ENCODE measurements at places on chromosomes 1 and 21.

DNA sequence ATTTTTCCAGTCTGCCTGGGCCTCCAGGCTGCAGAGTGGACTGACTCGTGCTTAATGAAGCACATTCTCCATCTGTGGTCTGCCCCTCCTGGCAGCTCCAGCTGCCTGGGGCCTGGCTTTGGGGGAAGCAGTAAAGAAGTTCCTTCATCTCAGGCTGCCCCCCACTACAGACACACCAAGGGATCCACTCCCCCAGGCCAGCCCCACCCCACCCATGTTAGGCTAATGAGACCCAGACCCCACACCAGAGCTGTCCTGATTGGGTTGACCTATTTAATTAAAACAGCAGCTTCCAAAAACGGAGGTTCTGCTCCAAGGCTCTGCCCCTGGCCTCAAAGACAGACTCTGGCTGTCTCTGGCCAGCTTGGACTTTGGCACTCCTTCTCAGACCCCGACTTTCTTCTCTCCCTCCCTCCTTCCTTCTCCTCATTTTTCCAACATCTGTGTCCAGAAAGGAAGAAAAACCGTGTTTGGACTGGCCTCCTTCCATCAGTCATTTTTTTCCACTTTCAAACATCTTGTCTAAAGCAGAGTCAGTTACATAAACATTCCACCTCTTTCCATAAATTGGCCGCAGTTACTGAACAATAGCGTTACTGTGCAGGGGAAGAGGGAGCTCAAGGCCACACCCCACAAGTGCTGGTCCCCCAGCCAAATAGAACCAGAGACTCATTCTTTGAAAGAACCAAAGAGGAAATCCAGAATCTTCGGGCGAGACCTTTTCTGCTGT is 29.7 kb downstream of the SERTAD4 start:
- DNase-seq: no peak

- no peak for DNase-seq
These were observed 79.2 kb downstream of the RNF220 start for GRCh38 chr1:44484155-44484688.

GRCh38 chr1:3993619-3994375 is 93.7 kb upstream of the C1orf174 start:
- DNase-seq: no peak

DNA sequence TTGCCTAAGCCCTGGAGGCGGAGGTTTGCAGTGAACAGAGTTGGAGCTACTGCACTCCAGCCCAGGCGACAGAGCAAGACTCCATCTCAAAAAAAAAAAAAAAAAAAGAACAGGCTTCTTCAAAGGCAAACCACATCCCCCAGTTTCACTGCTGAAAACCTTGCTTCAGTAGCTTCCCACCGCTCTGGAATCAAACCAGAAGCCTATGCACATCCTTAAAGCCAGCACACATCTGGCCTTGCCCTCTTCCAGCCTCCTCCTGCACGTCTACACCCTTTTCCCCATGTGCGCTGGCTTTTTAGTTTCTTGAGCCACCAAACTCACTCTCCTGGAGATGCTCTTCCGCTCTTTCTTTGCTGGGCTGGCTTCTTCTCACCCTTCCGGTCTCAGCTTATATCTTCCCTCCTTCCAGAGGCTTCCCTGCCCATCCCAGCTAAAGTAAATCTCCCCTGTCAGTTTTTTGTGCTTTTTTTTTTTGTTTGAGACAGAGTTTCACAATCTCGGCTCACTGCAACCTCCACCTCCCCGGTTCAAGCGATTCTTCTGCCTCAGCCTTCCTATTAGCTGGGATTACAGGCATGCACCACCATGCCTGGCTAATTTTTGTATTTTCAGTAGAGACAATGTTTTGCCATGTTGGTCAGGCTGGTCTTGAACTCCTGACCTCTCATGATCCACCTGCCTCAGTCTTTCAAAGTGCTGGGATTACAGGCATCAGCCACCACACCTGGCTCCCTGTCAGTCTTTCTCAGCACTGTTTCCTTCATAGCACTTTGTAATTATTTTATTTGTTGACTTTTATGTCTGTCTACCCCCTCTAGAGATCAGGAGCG is 42.0 kb upstream of the ID3 start:
- DNase-seq: no peak

DNA sequence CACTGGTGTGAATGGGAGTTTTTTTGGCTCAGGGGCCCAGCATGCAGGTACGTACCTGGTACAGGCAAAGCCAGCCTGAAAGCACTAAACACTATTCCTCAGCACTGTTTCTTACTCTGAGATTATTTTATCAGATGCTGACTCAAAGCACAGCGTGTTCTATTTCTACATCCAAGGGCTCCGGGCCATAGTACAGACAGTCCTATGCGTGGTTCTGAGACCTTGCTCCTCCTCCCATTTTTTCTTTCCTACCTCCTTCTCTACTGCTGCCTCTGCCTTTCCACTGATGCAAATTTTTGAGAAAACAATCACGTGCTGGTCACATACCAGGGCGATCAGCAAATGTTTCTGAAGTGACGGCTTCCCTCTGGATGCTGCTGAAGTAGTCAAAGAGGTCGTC is 36.3 kb downstream of the PDPN start:
- no peak for DNase-seq

- DNase-seq: no peak
These were observed 2.4 kb upstream of the PIK3R3 start for GRCh38 chr1:46134660-46135331.

DNA sequence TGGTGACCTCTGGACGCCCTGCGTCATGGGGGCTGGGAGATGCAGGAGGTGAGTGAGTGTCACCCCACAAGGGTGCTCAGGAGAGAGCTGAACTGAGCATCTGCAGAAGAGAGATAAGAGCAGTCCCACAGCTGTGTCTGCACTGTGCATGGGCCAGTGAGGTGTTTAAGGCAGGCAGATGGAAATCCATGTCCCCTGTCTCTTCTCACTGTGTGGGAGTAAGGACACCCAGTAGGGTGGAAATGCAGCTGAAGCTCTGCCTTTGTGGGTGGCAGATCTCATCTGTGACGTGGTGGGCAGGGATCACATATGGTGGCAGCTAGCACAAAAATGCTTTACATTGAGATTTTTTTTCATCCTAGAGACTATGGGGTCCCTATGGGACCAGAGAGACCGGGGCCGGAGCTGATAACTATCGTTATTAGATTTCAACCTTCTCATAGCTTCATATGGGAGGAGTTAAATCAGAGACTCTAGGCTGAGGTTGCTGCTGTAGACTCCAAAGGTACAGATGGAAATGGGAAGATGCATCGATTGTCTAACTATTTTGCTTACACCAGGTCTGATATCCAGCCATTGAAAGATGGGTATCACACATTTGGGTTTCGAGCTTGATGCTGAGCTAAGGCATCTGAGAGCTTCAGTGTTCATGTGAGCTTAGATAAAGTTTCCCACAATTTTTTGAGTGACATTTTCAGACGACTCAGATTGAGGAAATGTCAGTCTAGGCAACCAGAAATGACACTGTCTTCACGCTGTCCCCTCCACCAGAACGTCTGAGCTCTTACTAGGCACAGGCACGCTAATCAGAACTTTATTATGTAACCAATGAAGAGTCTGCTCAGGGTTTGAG is 65.3 kb upstream of the PSEN2 start:
- DNase-seq: no peak

DNA sequence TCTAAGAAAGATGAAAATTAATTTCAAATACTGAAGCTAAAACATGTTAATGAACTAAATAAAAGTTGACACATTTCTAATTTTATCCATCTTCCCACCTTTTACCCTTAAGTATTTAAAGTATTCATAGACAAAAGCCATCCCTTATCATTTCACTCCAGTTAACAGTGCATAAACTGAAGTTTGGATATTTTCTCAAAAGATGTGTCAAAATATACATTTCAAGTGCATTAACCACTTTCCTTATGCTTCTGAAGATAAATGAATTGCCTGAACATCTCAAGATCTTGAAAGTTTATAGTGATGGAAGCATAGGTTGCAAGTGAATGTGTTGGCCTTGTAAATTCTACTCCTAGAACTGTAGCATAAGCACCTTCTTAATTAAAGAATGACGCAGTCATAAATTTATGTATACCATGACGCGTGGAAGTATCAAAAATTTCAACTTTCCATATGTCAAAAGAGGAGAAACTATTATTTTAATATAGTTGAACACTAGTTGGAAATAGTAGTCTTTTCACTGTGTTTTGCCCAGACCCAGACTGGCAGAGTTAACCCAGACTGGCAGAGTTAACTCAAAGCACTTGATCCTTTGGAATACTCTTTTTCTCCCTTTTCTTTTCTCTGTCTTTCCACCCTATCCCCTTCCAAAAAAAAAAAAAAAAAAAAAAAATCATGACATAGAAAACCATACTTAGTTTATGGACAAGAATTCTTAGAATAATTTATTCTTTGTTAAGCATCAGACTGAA is 282.6 kb upstream of the C1orf105 start:
- no peak for DNase-seq

DNA sequence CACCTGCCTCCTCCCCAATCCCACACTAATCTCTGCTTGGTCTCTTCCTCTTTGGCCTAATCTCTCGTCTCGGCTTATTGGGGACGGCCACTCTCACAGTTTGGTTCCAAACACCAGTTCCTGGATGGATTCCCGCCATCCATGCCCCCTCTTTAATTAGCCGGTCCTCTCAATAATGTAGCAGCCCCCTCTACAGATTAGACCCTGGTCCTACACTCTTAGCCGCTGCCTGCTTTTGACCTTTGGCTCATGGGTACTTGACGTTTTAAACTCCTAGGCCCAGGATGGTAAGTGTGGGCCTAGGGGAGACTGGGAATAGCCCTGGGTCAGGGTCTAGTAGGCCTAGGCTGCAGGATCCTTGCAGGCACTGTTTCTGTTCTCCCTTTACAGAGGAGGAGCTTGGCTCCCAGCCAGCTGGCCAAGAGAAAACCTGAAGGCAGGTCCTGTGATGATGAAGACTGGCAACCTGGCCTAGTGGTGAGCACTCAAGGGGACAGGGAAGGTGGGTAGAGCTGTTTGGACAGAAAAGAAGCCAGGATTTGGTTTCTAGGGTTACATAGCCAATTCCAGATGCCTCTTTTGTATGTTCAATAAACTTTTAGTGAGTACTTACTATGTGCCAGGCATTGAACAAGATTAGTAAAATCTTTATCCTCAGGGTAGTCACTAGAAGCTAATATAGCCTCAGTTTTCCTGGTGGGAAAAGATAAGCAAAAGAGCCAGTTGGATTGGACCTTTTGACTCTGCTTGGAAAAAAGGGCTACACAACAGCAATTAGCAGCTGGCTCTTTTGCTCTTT is 758 bp downstream of the RAD54L start:
- DNase-seq: peak; percentile 75

GRCh38 chr1:119410961-119411360 is 4.0 kb upstream of the HSD3B2 start:
- no peak for DNase-seq

GRCh38 chr1:87853576-87854351 is 525.1 kb downstream of the LMO4 start:
- no peak for DNase-seq

DNA sequence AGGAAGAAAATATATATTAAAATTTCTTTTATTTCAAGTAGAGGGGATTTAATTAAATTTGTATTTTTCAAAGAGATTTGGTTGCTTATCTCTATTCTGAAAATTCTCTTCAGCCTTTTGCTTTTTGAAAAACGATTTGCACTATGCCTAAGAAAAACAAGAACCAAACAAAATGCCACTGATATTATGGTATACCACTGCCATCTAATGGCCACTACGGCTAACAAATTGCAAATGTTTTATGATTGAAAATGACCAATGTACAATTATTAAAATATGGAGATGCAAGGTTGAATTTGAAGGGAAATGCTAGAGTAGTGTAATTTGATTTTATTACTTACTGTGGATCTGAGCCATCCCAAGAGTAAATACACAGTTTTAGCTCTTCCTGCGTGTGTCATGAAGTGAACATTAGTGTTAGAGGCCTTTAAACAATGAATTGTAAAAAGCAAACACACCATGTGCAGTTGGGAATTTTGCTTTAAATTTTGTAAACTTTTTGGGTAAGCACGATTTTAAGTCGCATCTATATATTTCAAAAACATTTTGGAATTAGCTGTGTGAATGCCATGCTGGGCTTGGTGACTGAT is 137.4 kb upstream of the USP25 start:
- DNase-seq: no peak

GRCh38 chr1:32485554-32486255 is 20.8 kb downstream of the ZBTB8B start:
- DNase-seq: no peak

DNA sequence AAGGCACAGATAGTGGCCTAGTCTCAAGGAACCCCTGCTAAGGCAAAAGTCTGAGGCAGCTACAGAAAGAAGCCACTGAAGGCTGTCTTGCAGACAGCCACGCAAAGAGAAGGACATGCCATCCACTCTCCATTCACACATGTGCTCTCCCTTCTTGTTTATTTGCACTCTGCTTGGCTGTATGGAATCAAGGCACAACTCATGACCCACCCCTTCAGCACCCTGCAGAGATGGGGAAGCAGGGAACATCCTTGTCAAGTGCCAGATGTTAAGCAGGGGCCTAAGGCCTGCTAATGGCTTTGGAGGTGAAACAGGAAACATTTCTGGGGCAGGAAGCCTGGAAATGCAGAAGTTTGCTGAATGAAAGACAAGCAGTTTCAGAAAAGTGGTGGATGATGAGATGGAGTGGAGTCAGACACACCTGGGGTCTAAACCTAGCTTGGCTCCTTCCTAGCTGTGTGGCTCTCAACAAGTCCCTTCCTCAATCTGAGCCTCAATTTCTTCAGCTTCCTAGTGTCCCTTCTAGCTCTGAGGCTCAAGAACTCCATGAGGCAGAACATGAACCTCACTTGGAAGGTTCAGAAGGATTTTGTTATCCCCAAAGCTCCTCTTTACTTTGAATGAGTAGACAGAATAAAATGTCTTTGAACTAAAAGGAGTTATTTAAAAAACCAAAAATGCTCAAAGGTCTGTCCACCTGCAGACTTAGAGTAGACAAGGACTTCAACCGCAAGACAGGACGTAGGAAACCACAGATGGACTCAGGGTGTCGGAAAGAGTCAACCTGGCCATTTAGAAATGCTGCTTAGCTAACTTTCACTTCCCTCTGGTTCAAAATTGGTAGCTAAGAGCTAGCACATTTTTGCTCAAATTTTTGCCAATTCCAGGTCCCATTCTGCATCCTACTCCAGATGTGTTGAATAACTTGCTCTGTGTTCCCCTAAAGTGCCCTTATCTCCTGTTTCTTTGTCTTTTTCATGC is 283.1 kb downstream of the PLPP3 start:
- DNase-seq: no peak

DNA sequence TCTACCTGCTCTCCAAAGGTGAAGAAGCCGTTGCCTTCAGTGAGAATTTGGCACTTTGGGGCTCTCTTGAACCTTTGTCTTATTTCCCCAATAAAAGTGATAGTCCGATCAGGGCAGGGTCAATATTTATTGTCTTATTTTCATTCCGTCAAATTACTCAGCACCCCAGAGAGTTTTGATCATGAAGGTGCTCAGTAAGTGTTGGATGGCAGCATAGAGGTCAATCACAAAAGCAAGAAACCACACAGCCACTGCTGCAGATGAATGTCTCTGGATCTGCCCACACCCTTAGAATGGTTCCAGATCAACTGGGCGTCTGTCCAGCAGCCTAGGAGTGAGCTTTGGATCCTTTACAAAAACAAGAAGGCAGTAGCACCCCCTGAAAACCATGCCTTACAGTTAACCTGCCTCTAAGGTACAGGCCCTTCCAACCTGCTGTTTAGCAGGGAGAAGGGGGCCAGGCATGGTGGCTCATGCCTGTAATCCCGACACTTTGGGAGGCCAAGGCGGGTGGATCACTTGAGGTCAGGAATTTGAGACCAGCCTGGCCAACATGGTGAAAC is 97.3 kb downstream of the PSMG1 start:
- no peak for DNase-seq
